ENCODE measurements at places on chromosomes 1 and 21.

- DNase-seq, result no peak
Observed at GRCh38 chr1:25467193-25467592, 36.5 kb downstream of the MACO1 start.

DNA sequence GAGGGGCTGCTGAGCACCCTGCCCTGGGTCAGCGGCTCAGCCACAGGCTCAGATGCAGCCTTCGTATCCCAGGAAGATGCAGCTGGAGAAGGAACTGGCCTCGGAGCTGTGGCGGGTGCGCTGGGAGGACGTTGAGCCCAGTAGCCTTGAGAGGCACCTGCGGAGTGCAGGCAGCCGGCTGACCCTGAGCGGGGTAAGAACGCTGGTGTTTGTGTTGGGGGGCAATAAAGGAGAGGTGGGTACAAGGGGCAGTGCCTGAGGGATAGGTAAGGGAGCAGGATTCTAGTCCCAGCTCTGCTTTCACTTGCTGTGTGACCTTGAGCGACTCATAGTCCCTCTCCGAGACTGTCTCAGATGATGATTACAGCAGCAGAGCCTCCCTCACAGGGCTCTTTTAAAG lies 6.4 kb downstream of the NPR1 start:
- no peak for DNase-seq

DNA sequence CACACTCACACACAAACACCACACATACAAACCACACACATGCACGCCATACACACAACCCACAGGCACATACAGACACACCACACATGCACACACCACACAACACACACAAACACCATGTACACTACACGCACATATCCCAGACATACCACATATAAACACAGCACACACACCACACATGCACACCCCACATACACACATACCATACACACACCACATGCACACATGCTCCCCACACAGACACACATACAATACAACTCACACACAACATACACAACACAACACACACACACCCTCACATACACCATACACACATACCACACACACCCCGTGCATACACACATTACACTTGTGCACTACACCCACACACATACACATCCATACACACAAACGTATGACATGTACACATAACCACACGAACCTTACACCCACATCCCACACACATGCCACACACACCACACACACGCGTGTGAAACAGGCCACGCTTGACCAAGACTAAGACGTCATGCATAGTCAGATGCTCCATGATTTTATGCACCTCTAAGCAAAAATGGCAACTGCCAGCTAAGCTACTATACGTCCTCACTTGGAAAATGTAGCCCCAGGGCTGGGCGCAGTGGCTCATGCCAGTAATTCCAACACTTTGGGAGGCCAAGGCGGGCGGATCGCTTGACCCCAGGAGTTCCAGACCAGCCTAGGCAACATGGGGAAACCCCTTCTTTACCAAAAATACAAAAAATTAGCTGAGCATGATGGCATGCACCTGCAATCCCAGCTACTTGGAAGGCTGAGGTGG lies 77.4 kb upstream of the TMPRSS2 start:
- DNase-seq, result no peak

DNA sequence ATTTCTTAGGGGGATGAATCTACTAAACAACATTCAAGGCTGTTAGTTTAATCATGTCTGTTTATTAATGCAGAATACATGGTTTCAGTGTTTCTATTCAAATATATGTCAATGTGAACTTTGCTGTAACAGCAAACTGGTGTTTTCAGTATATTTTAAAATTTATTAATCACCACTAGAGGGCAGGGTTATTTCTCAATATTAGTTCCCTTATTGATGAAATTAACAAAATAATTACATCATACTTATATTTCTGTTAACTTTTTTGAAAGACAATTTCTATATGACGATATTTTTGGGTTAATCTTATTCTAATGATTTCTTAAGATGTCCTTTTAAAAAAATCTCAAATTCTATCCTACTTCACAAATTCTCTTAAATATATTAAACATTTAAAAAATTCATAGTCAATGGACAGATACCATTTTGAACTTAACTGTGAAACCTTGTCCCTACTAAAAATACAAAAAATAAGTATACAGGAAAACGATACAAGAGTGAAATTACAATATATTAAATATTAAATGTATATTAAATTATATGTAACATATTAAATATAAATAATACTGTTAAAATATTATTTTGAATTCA lies 1034.1 kb upstream of the PRMT6 start:
- DNase-seq, result no peak

DNA sequence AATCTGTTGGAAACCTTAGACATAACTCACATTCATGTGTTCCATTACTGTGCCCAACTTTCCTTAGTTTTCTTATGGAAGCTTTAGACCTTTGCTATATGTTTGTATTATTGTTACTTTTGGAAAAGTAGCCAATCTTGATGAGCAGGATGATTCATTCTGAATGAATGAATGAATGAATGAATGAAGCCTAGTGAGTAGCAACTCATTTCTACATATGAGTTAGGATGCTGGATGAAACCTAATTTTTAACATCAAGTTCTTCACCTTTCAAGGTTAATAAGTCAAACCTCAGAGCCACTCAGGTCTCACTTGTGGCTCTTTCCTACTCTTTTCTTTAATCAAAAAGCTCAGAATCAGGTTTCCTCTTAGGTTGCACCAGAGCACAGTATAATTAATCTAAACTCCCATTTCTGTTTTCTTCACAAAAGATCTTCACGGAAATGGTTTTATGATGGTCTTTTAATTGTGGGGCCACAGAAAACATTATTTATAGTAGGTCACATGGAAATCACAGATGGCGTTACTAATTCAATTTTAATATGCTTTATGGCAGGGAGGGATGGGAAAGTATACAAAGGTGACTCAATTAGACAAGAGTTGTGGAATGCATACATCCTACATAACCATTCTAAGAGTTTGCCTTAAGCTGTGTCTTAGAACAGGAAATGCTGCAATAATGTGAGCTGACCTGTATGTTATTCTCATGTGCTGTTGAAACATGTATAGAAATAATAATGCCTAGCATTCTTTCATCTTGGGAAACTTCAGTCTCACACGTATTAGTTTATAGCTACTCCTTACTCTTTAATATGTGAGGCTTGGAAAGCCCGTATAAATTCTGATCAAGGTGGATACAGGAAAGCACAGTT lies 4.5 kb upstream of the DDX59 start:
- no peak for DNase-seq

DNA sequence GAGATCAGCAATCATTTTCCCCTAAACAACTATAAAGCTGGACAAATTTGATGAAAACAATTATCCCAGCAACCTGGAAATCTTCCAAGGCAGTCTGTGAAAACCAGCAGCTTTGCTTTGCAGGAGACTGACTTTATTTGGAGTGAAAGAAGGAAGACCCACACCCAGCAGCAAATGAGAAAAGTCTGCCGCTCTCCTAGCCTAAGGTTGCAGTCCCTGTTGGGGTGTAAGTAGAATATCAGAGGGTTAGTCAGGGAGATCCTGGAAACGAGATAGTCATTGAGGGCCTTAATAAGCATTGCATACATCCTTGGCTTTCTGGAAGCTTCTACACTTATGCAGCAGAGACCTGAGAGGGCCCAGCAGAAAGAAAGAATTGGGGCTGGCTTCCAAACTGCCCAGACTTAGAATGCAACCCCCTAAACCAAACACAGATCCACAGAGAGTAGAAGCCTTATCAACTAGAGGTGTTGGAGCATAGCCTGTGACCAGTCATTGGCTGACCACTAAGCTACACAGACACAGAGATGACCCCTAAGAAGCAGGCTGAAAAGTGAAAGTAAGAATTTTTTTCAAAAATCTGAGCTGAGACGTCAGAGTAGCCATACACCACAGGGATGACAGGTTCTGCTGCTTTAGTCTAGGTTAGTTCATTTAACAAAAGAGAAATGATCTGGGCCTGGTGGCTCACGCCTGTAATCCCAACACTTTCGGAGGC lies 98.3 kb downstream of the LYPLAL1 start:
- no peak for DNase-seq

GRCh38 chr1:65213271-65214023 lies 65.4 kb downstream of the AK4 start:
- no peak for DNase-seq

GRCh38 chr1:60228041-60228491 lies 154.5 kb upstream of the C1orf87 start:
- no peak for DNase-seq

GRCh38 chr1:166302989-166303758 lies 136.4 kb upstream of the FAM78B start:
- DNase-seq, result no peak

DNA sequence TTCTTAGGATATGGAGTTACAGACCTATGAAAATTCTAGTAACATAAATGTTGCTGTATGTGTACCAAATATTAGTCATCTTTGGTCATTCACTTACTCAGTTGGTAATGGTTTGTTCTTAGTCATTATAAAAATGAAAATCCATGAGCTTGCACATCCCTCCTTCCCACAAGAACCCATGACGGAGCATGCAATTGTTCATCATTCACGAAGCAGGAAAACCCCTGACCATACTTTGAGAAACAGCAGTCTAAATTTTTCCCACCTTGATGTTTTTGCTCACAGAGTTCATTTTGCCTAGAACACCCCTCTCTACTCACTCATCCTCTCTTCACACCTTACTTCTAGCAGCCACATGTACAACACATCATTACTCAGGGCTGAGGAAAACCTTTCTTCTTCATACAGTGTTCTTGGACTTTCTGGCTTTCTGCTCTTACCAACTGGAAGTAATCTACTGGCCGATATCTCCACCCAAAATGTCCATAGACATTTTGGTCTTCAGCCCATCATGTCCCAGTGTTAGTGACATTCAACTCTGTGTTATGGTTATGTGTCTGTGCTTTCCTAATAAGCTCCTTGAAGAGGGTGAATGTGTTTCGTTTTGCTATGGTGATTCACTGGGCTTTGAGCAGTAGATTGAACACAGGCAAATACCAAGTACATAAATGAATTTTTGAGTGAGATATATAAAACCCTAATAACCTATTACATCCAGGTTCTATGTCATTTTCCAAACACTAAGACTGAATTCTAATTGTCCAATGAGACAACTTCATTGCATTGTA lies 189.9 kb downstream of the ZC3H11B start:
- no peak for DNase-seq

- DNase-seq, result no peak
Observed at GRCh38 chr1:20211511-20211931, 25.2 kb upstream of the PLA2G2C start.

DNA sequence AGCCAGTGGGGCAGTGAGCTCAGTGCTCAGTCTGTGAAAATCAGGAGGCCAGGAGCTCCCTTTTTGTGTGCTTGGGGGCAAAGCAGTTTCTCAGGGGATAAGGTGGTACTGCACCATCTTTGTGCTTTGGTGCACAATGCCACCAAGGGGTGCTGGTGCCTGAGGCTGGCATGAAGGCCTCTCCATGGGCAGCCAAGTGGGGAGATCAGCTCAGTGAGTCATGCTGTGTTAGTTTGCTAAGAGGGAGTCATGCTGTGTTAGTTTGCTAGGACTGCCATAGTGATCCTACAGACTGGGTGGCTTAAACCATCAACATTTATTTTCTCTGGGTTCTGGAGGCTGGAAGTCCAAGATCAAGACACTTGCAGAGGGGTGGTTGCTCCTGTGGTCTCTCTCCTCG lies 428.1 kb downstream of the PRDM2 start:
- no peak for DNase-seq

GRCh38 chr1:211842518-211842917 lies 12.0 kb upstream of the LPGAT1 start:
- no peak for DNase-seq

DNA sequence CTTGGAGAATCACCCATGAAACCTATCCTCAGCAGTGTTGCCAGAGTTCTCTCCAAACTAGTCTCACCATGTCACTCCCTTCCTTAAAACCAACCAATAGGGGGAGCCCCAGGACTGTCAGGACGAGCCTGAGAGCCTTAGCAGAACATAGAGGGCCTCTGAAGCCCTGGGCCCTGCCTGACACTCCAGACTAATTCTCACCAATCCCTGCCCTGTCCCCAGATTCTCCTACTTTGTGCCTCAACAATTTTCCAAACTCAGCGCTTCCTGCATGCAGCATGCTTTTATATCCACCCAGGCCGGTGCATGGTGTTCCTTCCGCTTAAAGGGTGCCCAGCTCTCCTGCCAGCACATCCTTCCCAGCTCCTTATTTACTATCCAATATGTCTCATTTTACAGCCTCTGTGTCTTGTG lies 42.7 kb downstream of the HSD3B1 start:
- peak; percentile 7 for DNase-seq

GRCh38 chr1:54017979-54018378 lies at the start of gene LDLRAD1:
LDLRAD1 (minus strand) TSS chr1:54018186; CDS start chr1:54018112, 74 bp downstream.
- DNase-seq, result no peak

GRCh38 chr1:161958425-161958824 lies 65.2 kb downstream of the OLFML2B start:
- DNase-seq, result no peak

GRCh38 chr1:156664767-156665411 lies 12.3 kb downstream of the NES start:
- DNase-seq, result no peak

DNA sequence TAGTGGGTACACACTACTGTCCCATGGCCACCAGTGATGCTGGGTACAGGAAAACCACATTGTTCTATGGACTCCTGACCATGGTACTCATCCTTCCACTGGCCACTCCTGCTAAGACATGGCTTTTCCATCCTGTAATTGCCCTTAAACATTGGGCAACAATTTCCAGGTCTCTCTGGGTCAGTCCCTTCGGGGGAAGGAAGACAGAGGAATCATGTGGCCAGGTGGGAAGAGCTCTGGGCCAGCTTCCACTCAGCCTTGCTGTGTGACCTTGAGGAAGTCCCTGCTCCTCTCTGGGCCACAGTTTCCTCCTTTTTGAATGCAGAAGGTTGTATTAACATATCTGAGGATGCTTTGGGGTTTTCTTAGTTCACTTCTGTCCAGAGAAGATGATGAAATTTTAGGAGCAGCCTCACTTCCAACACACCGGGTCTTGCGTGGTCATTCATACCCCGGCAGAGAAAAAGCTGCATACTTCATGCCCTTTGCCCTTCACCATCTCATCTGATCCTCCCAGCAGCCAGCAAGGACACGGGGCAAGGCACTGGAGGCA lies 50.8 kb downstream of the SRRM1 start:
- DNase-seq, result no peak

DNA sequence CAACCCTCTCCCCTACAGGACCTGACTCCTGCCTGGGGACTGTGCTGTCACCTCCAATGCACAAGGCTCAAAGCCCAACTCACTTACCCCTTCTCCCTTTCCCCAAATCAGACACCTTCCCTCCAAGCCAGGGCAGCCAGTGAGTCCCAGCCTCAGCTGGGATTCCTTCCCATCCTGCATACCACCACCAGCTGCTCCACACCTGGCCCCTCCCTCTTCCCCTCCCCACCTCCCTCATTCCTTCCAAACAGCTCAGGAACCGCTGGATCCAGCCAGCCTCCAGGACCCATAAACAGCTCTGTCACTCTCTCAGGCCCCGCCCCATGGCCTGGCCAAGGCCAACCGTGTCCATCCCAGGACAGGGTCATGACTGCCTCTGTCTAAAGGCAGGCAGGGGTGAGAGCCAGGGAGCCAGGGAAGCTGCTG lies 41.4 kb downstream of the ACOT7 start:
- DNase-seq, result no peak

GRCh38 chr1:231138236-231138635 lies 23.6 kb upstream of the TRIM67 start:
- no peak for DNase-seq

- no peak for DNase-seq
Observed at GRCh38 chr21:15617964-15618363, 111.8 kb upstream of the USP25 start.

- no peak for DNase-seq
Observed at GRCh38 chr1:76862447-76862846, 4.8 kb upstream of the ST6GALNAC5 start.

Measured in activated CD4-positive, alpha-beta T cell treated with anti-CD3 and anti-CD28 coated beads, Interleukin-2, amount 50 U/mL, for 24 hours (primary cell).